ENCODE measurements at places on chromosomes 3 and 15. TPM values are rescaled to one million over a fixed set of nuclear protein-coding genes. Genes with fewer than 3 reads are reported as not detected.

Gene KLHL40
- total RNA-seq, result not detected

Gene ARGFX
- not detected for total RNA-seq

- DNase-seq, result no peak
Observed at GRCh38 chr3:157174290-157174648, 14.3 kb upstream of the CCNL1 start.

- DNase-seq, result no peak
Observed at GRCh38 chr3:123378409-123378915, 70.4 kb downstream of the ADCY5 start.

Gene TGM5
- 0.21 TPM for total RNA-seq

Gene NR1I2
- not detected for total RNA-seq

GRCh38 chr3:70856414-70857162, 544.1 kb upstream of the MDFIC2 start:
- DNase-seq, result no peak

Gene LTF
- total RNA-seq, result 0.11 TPM

GRCh38 chr3:152611905-152612304, 223.0 kb upstream of the P2RY1 start:
- no peak for DNase-seq

DNA sequence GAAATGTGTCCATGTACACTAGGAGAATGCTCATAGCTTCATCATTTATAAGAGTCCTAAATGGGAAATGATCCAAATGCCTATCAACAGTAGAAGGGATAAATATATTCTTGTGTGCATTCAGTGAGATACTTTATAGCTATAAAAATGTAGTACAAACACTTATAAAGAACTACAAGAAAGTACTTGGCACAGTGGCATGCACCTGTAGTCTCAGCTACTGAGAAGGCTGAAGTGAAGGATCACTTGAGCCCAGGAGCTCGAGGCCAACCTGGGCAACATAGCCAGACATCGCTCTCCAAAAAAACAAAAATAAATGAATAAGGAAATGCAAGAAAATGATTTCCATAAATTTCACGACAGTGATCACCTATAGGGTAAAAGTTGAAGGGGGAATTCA, 3.6 kb upstream of the FBXL2 start:
- no peak for DNase-seq

- DNase-seq, result no peak
Observed at GRCh38 chr3:15728766-15729165, 69.0 kb downstream of the ANKRD28 start.

Gene THBS1
- total RNA-seq, result 8.2 TPM

- no peak for DNase-seq
Observed at GRCh38 chr3:124034016-124034843, 42.3 kb upstream of the ROPN1 start.

- no peak for DNase-seq
Observed at GRCh38 chr3:136909187-136909586, 47.2 kb downstream of the NCK1 start.

Gene MELTF
- total RNA-seq, result 210 TPM

Gene CHDH
- 0.03 TPM for total RNA-seq

DNA sequence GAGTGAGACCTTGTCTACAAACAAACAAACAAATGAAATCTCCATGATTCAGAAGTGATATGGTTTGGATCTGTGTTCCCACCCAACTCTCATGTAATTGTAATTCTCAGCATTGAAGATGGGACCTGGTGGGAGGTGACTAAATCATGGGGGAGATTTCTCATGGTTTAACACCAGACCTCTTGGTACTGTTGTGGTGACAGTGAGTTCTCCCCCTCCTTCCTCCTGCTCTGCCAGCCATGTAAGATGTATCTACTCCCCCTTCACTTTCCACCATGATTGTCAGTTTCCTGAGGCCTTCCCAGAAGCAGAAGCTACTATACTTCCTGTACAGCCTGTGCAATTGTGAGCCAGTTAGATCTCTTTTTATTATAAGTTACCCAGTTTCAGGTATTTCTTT, 438.4 kb upstream of the THBS1 start:
- no peak for DNase-seq

- no peak for DNase-seq
Observed at GRCh38 chr15:100235030-100235617, 106.7 kb downstream of the ADAMTS17 start.

DNA sequence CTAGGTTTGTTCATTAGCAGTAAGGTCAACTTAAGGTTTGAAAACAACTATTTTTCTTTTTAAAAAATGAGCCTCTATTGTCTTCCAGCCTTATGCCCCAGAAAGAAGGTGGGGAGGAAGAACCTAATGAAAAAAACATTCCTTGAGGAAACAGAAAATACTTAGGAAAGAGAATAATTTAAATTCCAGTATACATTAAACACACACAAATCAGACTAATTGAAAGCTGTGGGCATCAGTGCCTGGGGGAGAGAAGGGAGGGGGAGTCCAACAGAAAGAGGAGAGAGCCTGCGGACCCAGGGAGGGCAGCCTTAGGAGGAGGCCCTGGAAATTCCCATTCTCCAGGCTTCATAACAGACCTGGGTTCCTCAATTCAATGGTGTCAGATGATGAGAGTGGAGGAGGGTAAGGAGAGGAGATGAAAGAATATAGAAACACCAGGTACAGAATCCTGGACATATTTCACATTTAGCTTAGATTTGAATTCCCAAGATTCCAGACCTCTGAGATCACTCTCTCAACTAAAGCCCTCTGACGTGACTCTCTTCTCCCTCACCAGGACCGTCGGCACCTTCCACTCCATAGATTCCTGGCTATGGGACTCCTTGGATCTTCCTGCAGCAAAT, 320.5 kb upstream of the UMPS start:
- DNase-seq, result no peak

Gene ZNF148
- total RNA-seq, result 30.7 TPM

GRCh38 chr3:47523310-47524073, 10.0 kb upstream of the ELP6 start:
- DNase-seq, result no peak
